ENCODE measurements at places on chromosomes 11 and 22.

GRCh38 chr22:50665738-50666137, 6.9 kb upstream of the SHANK3 start:
- DNase-seq: no peak

DNA sequence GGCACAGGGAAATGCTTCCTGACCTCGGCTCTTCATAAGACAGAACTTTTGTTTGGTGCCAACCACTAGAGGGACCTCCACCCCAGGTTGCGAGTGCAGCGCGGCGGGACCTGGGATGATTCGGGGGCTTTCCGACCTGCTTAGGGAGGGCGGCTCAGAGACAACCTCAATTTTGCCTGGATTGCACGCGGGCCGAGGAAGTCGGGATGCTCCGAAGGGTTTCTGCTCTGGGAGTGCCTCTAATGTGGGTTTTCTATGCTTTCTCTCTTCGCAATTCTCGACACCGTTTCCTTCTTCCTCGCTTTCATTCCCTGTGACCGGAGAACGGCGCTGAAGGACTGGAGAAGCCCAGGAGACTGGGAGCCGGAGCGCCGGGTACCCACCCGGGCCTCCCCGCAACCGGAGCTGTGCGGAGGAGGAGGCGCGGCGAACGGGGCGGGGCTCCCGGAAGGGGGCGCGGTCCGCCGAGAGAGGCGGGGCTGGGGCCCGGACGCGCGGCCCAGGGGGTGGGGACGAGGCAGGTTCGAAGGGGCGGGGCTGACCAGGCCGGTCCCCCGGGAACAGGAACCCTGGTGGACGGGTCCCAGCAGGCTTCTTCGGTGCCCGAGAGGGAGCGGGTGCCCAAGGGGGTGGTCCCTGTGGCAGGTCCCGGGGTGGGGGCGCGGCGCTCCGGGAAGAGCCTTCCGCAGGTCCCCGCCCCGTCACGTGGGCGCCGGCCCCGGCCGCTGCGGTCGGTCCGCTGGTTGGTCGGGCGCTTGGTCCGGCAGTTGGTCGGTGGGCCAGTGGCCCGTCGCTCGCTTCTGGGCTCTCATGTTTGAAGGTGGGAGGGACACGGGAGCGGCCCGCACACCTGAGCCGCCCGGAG, at the start of gene PPFIBP2:
Gene PPFIBP2, plus strand, starts transcription at position 766 of the 865 bp plus-strand sequence. CDS start 35,477 bp downstream, outside the sequence.
- peak; percentile 63 for DNase-seq

DNA sequence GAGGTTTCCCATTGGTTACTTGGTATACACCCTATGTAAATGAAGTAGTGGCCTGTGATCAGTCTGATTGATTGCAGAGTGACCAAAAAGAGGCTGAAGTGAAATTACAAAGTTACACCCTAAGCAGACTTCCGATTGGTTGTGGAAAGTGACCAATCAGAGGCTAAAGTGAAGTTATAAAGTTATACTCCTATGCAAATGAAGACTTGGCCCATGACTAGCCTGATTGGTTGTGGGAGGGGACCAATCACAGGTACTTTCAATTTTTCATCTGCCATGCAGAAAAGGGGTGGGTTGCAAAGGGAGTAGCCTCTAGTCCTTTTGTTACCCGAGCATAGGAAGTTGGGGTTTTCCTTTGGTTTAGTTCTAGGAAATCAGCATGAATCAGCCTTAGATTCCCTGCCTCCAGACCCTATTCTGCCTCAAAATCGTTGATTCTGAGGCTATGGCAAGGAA, 18.1 kb upstream of the CSTF3 start:
- no peak for DNase-seq

GRCh38 chr11:94882931-94883330, 90.4 kb downstream of the CWC15 start:
- no peak for DNase-seq

DNA sequence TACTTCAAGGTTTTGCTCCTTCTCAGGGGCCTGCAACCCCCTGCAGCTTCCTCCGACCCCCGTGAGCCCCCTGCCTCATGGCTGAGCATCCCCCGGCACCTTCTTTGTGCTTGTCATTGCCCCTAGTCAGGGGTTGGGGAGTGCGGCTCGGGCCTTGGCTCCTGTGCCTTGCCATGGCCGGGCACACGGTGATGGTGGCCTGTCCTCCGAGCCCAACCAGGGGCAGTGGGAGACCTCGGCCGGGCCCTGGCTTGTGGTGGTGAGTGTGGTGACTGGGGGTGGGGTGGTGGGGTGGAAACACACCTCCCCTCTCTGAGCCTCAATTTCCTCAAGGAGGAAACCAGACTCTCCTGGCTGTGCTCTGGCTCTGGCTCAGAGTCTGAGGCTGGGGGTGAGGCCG, 1.5 kb upstream of the MRGPRG start:
- no peak for DNase-seq

DNA sequence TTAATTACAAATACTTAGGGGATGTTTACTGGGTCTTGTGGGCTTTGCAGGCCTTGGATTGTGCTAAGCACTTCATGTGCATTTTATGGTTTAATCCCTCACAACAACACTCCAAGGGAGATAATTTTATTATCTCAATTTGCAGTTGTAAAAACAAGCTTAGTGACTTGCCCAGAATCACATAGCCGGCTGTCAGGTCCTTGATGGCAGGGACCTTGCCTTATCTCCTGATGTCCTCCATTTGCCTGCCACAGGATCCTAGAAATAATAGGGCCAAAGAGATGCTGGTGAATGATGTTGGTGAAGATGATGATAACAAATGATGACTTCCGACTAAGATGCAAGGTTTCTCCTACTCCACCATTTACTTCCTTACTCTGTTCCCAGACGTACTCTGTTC, 385.4 kb downstream of the TMEM135 start:
- no peak for DNase-seq

GRCh38 chr22:44519886-44520285, 21.9 kb upstream of the RTL6 start:
- no peak for DNase-seq

- DNase-seq: no peak
Observed at GRCh38 chr22:22046370-22046769, 63.8 kb upstream of the TOP3B start.

GRCh38 chr11:100932474-100933100, 197.0 kb downstream of the PGR start:
- no peak for DNase-seq
